ENCODE measurements at places on chromosomes 16 and 17. TPM values are rescaled to one million over a fixed set of nuclear protein-coding genes. Genes with fewer than 3 reads are reported as not detected.
A peak's percentile ranks its signal among the peaks of the same experiment; 100 is the strongest.

Gene SLC6A2
- total RNA-seq = not detected

DNA sequence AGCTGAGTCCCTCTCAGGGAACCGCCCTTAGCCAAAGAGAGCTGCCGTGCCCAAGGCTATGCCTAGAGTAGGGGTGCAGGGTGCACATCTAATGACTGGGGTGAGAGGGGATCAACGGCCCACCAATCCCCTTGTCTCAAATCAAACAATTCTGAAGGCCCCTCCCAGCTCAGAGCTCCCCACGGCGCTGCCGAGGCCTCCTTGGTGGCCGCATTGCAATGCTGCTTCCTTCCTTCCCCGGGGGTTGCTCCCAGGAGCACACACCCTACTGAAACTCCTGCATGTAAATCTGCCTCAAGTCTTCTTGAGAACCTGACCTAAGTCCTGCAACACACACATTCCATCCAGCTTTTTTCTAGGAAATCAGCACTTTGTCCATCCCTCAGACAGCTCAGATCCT is 80.6 kb upstream of the RCVRN start:
- DNase-seq = no peak

GRCh38 chr16:86665929-86666328 is 87.6 kb downstream of the FOXL1 start:
- DNase-seq = no peak

DNA sequence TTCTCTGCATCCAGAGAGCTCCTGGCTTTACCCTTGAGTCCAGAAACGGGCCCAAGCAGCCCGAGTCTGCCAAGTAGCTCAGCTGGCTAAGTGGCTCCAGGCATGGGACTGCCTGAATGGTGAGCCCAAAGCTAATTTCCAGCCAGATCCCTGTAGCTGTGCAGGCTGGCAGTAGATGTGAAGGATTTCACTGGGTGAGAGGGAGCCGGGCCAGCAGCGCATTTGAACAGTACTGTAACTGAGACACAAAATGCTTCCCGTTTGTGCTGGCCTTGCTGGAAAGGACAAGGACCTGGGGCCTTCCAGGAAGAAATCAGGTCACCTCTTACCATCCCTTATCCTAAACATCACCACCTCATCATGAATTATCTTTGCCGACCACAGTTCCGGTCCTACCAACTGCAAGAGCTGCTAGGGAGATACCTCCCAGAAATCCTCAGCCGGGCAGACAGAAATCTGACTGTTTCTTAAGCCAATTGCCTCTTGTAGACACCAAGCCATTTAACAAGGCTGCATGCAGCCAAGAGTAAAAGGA is 3.7 kb downstream of the TIMP2 start:
- peak; percentile 47 for DNase-seq
